ENCODE measurements at places on chromosomes 4 and X.

DNA sequence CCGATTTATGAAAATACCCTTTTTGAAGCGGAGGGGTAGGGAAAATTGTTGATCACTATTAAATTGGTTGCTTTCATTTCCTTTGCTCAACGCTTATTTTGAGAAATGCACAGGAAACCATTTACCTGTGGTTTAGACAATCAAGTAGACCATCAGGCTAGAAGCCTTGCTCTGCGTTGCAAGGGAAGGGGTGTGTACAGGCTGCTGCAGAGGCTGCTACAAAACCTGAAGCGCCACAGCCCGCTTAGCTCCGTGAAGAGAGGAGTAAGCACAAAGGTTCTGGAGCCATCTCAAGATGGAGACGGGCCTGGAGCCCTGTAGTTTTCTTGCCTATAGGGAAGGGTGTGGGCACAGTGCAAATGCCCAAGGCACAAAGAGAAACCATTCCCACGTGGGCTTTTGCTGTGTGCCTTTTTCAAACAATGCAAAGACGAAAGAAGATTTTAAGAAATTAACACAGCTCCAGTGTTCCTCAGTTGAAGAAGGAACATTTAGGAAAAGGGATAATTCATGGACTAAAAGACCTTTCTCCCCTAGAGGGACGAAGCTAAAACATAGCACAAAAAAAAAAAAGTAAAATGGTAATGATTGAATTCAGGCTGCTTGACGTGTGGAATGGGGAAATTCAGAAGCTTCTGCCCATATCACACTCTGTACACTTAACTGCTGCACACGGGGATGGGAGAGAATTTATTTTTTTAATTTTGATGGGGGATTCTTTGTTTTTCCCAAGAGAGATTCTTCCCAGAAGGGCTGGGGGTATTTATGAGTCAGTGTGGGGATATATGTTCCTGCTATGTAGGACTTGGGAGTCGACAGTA lies 3.5 kb downstream of the TMSB4X start:
- no peak for DNase-seq

GRCh38 chr4:33037464-33037863 lies 2317.3 kb downstream of the PCDH7 start:
- no peak for DNase-seq

- DNase-seq, result no peak
These were observed 17.9 kb upstream of the NSG1 start for GRCh38 chr4:4368809-4369580.

GRCh38 chr4:146564492-146564891 lies 42.8 kb upstream of the SLC10A7 start:
- no peak for DNase-seq

GRCh38 chr4:3780347-3781171 lies 14.4 kb downstream of the ADRA2C start:
- DNase-seq, result no peak

DNA sequence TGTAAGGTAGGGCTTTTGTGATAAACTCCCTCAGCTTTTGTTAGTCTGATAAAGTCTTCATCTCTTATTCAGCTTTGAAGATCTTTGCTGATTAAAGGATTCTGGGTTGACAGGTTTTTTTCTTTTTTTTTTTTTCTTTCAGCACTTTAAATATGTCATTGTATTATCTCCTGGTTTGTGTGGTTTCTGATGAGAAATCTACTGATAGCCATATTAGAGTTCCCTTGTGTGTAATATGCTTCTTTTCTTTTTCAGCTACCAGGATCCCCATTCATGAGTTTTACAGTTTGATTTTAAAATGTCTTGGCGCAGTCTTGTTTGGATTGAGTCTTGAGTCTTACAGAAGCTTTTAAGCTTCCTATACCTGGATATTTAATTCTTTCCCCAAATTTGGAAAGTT lies 504.5 kb downstream of the TLL1 start:
- no peak for DNase-seq

GRCh38 chrX:13215729-13216128 lies 104.1 kb downstream of the ATXN3L start:
- no peak for DNase-seq

DNA sequence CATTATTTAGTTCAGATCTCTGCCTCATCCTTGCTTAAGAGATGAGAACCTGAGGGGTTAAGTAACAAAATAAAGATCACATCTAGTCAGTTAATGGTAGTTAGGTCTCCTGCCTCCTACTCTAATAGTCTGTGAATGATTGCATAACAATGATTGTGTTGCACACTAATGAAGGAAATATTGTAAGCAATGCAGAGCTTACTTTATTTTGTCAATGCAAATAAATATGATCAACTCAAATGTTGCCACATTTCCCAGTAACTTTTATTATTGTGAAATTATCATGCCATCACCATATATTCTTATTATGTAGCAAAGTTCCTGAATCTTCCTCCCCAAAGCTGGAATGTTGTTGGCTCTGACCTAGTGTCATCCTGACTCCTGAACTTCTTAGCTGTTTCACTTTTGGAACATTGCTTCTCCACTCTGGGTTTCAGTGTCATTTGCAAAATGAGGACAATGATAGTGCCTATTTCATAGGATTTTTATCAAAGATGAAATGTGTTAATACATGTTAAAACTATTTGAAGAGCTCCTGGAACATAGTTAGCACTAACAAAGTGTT lies 17.0 kb upstream of the GABRA4 start:
- no peak for DNase-seq

Measured in germinal center (tissue), 1 donor.